ENCODE measurements at places on chromosomes 7 and 10.

DNA sequence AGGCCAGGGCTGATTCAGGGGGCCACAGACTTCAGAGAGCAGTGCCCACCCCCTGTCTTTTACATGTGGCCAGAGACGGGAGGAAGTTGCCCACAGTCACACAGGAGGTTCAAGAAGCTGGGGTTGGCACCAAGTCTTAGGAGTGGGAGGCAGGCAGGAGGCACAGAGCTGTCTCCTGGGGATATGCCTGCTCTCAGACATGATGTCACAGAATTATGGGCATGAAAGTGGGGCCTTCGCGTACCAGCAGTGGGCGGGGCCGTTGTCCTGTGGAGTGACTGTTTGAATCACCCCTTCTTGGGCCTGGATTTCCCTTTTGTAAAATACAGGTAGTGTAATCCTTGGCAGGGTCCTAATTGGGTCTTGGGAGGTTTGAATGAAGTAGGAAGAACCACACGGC, 81.2 kb upstream of the PPIF start:
- H3K4me3 ChIP-seq = peak overlapping the region; percentile 47
- H3K27ac ChIP-seq = peak overlapping the region; percentile 92
- peaks cover 18% of the 10 kb centered on the region for H3K36me3 ChIP-seq
- no peaks in the 10 kb centered on the region for H3K27me3 ChIP-seq

GRCh38 chr7:79282882-79283602, 170.4 kb downstream of the MAGI2 start:
- peaks cover 14% of the 10 kb centered on the region for H3K4me1 ChIP-seq
- H3K36me3 ChIP-seq = no peaks in the 10 kb centered on the region
- no peak for DNase-seq
- no peak overlapping the region for H3K27ac ChIP-seq
- H3K4me3 ChIP-seq = no peak overlapping the region

DNA sequence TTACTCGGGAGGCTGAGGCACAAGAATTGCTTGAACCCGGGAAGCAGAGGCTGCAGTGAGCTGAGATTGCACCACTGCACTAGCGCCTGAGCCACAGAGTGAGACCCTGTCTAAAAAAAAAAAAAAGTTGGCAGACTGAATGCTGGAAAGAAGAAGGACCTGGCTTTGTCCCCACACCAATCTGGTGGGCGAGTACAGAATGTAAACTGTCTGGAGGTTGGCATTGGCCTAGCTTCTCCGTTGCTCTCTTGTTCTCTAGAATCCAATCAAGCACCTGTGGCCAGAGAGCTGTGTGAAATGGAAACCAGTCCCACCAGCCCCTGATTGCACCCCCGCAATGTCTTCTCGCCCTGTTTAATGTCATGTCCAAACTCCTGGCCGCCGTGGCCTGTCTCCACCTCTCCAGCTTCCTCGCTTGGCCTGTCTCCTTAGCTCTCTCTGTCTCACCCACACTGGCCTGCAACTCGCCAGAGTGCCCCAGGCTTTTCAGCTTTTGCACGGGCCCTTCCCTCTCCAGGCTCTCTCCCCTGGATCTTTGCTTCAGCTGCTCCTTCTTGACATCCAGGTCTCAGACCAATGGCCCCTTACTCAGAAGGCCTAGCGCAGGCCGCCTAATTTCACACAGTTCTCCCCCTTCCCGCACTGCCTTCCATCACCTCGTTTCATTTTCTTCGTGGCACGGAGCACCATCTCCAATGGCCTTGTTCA, 670 bp upstream of the AGK start:
- H3K27ac ChIP-seq = peak overlapping the region; percentile 63
- H3K27me3 ChIP-seq = no peaks in the 10 kb centered on the region
- H3K4me3 ChIP-seq = peak overlapping the region; percentile 92
- H3K36me3 ChIP-seq = peaks cover 5% of the 10 kb centered on the region
- H3K4me1 ChIP-seq = peaks cover 20% of the 10 kb centered on the region

DNA sequence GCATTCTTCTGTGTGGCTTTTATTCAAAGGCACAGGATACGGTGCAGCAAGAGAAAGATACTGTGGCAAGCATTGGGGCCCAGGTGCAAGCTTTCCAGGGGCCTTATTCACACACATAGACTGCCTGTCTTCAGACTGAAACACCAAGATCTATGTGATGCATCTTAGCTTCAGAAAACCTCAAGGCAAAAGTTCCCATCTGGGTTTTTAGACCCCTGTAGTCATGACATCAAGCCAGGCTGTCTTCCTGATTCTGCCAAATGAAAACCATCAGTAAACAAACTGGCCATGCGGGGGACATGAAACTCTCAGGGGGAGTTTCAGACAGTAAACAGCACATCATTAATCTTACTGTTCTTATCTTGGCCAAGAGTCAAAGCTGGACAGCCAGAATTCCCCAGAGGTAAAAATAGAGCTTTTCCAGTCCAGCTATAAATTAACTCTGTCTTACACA, 9.8 kb downstream of the AGBL3 start:
- peaks cover 38% of the 10 kb centered on the region for H3K36me3 ChIP-seq
- DNase-seq = no peak
- H3K4me3 ChIP-seq = no peak overlapping the region
- no peak overlapping the region for H3K27ac ChIP-seq
- no peaks in the 10 kb centered on the region for H3K27me3 ChIP-seq
- peaks cover 28% of the 10 kb centered on the region for H3K4me1 ChIP-seq

DNA sequence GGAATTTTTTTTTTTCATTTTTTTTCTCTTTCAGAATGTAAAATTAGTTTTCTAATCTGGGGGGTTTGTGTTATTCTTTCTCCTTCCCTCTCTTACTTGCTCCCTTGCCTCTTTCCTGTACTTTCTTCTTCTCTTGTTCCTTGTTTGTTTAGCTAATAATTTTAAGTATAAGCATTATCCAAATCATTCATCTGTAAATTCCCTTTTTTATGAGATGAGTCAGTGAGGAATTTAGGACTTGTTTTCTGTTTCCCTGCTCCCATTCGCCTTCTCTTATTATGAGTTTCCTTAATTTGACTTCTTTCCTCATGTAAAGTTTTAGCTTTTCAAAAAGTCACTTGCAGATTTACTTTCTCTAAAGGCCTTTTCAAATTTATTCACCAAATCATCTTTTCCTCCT, 154.6 kb upstream of the ETV1 start:
- DNase-seq = no peak
- no peak overlapping the region for H3K27ac ChIP-seq
- H3K4me1 ChIP-seq = peaks cover 4% of the 10 kb centered on the region
- H3K4me3 ChIP-seq = no peak overlapping the region

DNA sequence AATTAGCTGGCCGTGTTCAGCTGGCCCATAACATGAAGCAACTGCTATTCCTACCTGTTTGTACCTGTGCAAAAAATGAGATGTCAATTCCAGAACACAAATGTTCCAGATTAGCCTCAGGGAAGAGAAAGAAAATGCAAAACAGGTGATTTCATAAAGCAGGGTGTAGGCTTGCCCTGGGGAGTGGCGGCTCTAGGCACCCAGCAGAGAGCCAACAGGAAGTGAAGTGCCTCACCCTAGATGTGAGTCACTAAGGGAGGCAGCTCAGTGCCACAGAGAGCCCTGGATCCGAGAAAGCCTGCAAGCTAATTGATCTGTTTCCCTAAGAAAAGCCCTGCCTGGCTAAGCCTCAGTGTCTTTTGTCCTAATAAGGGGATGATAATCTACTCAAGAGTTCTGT, 240.0 kb downstream of the ARHGAP21 start:
- DNase-seq = no peak
- H3K4me1 ChIP-seq = peaks cover 25% of the 10 kb centered on the region
- peak overlapping the region; percentile 93 for H3K27ac ChIP-seq
- H3K4me3 ChIP-seq = peak overlapping the region; percentile 29
- H3K36me3 ChIP-seq = peaks cover 61% of the 10 kb centered on the region
- H3K27me3 ChIP-seq = no peaks in the 10 kb centered on the region

DNA sequence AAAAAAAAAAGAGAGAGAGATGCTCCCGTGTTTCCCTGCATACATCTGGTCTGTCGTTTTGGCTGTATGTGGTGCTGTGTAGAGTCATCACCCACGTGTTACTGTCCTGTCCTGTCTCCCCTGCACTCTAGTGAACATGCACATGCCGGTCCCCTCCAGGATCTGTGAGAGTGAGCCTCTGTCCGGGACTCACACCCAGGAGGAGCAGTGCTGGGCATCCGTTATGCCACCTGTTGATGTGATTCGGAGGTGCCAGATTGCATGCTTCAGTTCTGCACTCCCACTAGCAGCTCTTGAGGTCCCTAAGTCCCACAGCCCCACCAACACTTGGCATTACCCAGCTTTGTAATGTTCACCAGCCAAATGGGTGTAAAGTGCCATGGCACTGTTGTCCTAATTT, 16.4 kb downstream of the GHRHR start:
- no peak overlapping the region for H3K4me3 ChIP-seq
- H3K27me3 ChIP-seq = peaks cover 68% of the 10 kb centered on the region
- H3K4me1 ChIP-seq = no peaks in the 10 kb centered on the region
- H3K36me3 ChIP-seq = no peaks in the 10 kb centered on the region
- no peak for DNase-seq

DNA sequence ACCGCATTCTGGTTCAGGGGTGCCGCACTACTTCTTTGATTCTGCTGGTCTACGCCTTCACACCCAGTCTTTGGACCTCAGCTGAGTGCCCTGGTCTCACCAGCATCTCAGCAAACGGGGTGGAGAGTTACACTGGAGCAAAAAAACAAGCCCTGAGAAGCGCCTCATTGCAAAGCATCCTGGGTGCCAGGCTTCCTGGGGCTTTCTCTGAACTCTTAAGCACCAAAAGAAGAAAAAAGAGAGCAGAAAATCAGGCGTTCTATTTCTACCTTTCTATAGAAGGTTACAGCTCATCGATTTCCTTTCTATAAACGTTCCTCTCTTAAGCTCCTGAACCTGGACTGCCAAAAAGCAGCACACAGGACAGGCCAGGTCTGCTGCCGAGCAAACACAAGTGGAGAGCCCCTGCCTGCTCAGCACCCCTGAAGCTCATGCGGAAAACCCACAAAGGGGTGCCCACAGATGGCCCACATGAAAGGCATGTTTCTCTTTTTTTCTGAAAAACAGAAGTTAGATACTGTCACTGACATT, 217.9 kb downstream of the SFMBT2 start:
- no peak overlapping the region for H3K4me3 ChIP-seq
- no peak overlapping the region for H3K27ac ChIP-seq
- H3K36me3 ChIP-seq = peaks cover 29% of the 10 kb centered on the region
- no peak for DNase-seq
- peaks cover 11% of the 10 kb centered on the region for H3K4me1 ChIP-seq

DNA sequence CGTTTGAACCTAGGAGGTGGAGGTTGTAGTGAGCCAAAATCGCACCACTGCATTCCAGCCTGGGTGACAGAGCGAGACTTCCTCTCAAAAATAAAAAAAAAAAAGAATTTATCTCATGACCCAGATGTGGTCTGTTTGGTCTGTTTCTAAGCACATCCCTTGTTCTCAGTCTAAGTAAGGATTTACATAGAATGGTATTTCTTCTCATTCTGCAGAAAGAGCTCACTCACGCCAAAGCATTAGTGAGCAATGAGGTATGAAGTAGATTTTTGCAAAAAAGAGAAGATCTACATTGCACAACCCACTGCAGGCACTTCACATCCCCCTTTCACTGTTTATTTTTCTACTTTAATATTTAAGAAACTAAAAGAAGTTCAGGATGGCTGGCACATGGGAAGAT, 76.5 kb upstream of the FGL2 start:
- H3K4me1 ChIP-seq = no peaks in the 10 kb centered on the region
- H3K4me3 ChIP-seq = no peak overlapping the region
- DNase-seq = no peak
- no peaks in the 10 kb centered on the region for H3K36me3 ChIP-seq

GRCh38 chr10:123428391-123428790, 237.8 kb upstream of the GPR26 start:
- no peak overlapping the region for H3K27ac ChIP-seq
- no peak overlapping the region for H3K4me3 ChIP-seq
- peaks cover 4% of the 10 kb centered on the region for H3K36me3 ChIP-seq

DNA sequence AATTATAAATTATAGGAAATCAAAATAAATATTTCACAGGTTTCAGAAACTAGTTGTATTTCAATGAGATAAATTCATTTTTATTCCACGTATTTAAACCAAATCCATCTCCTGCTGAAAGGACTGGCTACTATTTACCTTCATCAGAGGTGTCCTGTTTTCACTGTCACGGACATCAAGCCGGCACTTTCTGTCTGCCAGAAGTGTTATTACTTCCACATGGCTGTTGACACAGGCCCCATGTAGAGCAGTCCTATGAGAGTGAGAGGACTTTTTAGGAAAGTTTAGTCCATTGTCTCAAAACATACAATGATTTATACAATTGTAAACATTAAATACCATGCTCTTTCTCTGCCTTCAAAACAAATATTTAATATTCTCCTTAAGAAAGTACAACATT, 100.4 kb upstream of the ACBD5 start:
- H3K4me3 ChIP-seq = no peak overlapping the region
- H3K27me3 ChIP-seq = peaks cover 11% of the 10 kb centered on the region
- no peak overlapping the region for H3K27ac ChIP-seq

DNA sequence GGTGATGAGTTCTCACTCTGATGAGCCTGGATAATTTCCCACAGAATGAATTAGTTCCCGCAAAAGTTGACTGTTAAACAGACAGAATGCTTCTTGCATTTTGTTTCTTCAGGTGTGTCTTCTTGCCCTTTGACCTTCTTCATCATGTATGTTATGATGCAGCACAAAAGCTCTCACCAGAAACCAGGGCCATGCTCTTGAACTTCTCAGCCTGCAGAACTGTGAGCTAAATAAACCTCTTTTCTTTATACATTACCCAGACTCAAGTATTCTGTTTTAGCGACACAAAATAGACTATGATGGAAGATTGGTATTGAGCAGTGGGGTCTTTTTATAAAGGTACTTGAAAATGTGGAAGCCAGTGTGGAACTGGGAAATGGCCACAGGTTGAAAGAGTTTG, 95.2 kb upstream of the TNS3 start:
- H3K27me3 ChIP-seq = no peaks in the 10 kb centered on the region
- no peak for DNase-seq
- H3K4me3 ChIP-seq = no peak overlapping the region
- H3K27ac ChIP-seq = no peak overlapping the region
- H3K36me3 ChIP-seq = no peaks in the 10 kb centered on the region
- peaks cover 33% of the 10 kb centered on the region for H3K4me1 ChIP-seq

- H3K27ac ChIP-seq = no peak overlapping the region
- no peak overlapping the region for H3K4me3 ChIP-seq
- H3K4me1 ChIP-seq = peaks cover 12% of the 10 kb centered on the region
- DNase-seq = no peak
Observed at GRCh38 chr7:151871904-151872303, 5.0 kb downstream of the PRKAG2 start.

- peaks cover 6% of the 10 kb centered on the region for H3K36me3 ChIP-seq
- peak overlapping the region; percentile 99 for H3K27ac ChIP-seq
- peaks cover 24% of the 10 kb centered on the region for H3K4me1 ChIP-seq
- DNase-seq = no peak
Observed at GRCh38 chr10:35194906-35195305, 68.3 kb downstream of the CREM start.

GRCh38 chr10:100744136-100744986, 1.0 kb upstream of the PAX2 start:
- H3K36me3 ChIP-seq = no peaks in the 10 kb centered on the region
- no peak for DNase-seq
- peak overlapping the region; percentile 81 for H3K4me3 ChIP-seq
- peaks cover 36% of the 10 kb centered on the region for H3K4me1 ChIP-seq
- H3K27me3 ChIP-seq = peaks cover 94% of the 10 kb centered on the region
- H3K27ac ChIP-seq = no peak overlapping the region
